ENCODE measurements at places on chromosomes 13 and 19. TPM values are rescaled to one million over a fixed set of nuclear protein-coding genes. Genes with fewer than 3 reads are reported as not detected.

Gene ZNF442
- 2.4 TPM for total RNA-seq

Gene KLK15
- total RNA-seq = not detected

Gene CDK8
- 15.4 TPM for total RNA-seq

Gene SERTAD1
- 8.8 TPM for total RNA-seq

Gene VSTM1
- not detected for total RNA-seq

Gene TSHZ3
- 2.0 TPM for total RNA-seq

Gene CD209
- not detected for total RNA-seq

Gene KANK3
- 0.36 TPM for total RNA-seq

Gene PSG6
- not detected for total RNA-seq

GRCh38 chr13:71338070-71338469 is 528.9 kb downstream of the DACH1 start:
- no peak for DNase-seq

GRCh38 chr13:72290962-72291681 is 424.1 kb upstream of the DACH1 start:
- no peak for DNase-seq

DNA sequence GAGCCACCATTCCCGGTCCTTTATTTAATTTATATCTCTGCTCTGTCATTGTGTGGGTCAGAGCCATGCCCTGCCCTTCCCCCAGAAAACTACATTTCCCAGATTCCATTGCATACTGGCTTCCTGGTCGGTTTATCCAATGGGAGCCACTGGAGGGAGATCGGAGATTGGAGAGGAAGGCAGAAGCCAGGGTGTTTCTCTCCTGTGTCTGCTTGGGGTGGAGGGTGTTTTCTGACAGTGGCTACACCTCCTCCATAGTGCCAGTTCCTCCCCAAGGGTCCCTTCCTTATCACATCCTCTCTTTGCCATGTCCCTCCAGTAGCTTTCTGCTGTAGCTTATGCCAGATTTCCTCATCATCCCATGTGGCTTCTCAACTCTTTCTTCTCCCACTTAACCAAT is 19.0 kb downstream of the OLFM2 start:
- DNase-seq = no peak

DNA sequence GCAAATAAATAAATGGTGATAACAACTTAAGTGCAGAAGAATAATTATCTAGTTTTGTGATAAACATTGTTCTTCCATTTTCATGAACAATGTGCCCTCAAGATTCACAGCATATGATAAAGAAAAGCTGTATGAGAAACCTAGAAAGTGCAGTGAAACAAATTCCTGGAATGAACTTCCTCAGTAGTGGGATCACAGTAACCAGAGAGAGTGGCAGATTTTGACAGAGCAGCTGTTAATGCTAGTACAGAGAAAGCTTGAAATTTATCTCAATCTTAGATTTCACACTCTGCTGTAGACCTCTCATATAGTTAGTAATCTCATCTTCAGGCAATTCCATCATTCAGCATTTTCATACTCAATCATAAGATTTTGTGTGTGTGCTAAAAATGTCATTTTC is 664.9 kb downstream of the PCDH9 start:
- no peak for DNase-seq

DNA sequence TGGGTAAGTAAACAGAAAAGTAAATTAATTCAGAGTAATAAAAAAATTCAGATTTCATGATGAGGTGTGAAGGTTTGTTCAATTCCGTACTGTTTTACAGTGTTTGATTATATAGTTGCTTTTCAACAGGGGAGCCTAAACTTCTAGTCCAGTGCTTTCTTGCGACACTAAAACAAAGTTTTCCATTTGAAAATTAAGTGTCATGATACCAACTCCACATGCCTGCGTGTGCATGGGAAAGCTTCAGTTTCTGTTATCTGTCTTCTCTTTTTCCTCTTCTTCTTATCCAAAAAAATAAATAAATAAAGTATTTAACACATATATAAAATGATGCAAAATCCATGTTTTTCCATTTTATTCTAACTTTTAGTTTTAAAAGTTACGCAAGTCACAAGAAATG is 165.3 kb downstream of the DACH1 start:
- no peak for DNase-seq

DNA sequence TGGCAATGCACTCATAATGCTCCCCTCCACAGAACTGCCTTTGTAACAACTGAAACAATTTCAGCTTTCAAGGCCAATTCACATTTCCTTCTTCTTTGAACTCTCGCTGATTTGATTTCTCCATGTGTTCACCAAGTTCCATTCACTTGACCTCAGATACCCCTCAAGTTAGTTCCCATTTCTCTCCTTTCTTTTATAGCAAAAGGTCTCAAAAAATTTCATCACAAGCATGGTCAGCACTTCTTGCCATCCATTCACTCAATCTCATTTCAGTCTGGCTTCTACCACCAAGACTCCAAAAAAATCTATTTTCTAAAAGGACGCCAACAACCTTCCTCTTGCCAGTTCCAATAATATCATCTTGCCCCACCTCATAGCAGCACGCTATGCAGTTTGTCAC is 135.7 kb downstream of the DIAPH3 start:
- no peak for DNase-seq

DNA sequence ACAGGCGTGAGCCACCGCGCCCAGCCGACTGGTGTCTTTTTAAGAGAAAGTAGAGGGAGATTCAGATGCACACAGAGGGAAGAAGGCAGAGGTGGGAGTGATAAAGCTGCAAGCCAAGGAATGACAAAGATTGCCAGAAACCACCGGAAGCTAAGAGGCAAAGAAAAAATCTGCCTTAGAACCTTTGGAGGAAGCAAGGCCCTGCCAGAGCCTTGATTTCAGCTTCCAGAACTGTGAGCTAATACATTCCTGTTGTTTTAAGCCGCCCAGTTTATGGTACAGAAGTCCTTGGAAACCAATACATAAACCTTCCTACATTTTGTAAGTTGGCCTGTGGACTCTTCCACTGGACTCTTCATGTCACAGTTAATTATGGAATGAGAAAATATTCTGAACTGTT is 71.7 kb upstream of the SOX21 start:
- no peak for DNase-seq

DNA sequence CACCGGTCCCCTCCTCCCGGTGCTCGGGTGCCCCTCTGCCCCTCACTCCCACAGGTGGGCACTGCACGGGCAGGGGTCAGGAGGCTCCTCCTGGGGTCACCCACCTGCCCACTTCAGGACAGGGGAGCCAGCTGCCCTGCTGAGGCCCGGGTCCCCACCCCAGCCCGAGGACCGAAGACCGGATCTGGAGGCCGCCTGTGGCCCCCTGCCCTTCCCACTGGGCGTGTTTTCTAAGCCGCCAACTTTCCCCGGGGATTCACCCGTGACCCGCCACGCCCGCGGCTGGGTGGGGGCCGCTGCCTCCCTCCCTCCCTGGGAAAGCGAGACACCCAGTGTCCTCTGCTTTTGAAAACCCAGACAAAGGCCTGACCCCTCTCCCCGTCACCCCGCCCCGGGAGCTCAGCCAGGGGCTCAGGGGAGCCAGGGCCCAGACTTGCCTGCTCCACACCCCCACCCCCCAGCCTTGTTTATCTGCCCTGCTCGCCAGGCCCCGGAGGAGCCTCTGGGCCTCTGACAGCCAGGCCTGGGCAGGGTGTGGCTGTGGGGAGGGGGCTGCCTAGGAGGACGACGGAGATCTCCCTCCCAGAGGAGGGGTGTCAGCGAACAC is 1.3 kb downstream of the PALM start:
- no peak for DNase-seq

DNA sequence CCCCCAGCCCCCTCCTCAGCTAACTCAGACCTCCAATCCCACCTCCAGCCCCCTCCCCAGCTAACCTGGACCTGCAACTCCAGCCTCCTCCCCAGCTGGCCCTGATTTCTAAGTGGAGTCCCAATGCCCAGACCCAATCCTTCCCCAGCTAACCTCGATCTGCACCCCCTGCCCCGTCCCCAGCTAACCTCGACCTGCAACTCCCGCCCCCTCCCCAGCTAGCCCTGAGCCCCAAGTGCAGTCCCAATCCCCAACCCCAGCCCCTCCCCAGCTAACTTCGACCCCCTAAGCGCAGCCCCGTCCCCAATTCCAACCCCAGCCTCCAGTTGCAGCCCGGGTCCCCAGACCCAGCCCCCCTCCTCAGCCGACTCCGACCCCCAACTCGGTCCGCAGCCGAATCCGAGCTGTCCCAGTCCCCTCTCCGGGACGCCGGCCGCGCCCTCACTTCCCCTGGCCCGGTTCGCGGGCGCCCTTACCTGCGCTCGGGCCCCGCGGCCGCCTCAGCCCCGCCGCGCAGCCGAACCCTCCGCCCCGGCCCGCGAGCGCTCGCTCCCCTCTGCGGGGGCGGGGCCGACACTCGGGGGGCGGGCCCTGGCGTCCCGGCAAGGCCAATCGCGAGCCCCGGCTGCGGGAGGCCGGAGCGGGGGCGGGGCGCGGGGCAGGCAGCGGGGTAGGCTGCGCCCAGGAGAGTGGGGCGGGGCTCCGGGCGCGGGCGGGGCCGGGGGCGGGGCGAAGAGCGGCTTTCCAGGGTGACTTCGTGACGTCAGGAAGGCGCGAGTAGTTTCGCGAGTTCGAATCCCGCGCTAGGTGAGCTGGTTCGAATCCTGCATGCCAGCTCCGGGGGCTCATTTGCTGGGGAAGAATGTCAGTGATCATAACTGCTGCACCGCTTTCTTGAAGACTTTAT is at the start of gene GNG7:
TSS of gene GNG7 (minus strand) at position 525 of the 907 bp plus-strand sequence. CDS start 182,006 bp downstream, outside the sequence.
- DNase-seq = peak; percentile 96

DNA sequence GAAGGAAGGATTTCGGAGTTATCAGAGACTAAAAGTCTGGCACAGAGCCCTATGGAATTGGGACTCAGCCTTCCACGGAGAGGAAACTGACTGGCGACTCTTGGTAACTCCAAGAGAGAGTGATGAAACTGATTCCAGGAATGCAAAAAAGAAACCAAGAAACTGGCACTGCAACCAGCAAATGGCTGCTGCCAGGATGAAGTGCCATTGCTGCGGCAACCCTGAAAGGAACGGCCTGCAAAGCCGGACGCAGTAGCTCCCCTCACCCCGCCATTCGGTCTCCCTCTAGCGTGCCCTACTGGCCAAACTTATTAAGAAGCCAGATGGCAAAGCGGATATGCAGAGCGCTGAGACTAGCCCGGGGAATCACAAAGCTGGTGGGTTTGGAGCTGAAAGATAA is 236.0 kb downstream of the PCDH9 start:
- DNase-seq = peak; percentile 35

DNA sequence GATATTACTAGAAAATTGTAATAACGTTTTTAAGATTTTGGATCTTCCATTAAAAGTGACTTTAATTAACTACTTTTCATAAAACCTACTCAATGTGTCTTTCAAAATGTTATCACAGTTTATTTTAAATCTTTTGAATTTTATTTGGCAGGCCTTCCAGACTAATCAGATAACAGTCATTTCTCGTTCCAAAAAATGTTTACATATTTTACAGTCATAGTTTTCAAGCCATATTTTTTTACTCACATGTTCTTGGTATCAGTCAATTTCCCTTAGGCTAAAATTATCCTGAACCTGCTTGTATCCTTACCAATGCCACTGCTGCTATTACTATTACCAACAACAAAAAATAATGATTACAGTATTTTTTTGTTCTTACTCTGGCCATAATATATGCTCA is 1783.5 kb downstream of the SLITRK5 start:
- DNase-seq = no peak

- no peak for DNase-seq
These were observed 20.7 kb upstream of the ZNF507 start for GRCh38 chr19:32324631-32325285.

DNA sequence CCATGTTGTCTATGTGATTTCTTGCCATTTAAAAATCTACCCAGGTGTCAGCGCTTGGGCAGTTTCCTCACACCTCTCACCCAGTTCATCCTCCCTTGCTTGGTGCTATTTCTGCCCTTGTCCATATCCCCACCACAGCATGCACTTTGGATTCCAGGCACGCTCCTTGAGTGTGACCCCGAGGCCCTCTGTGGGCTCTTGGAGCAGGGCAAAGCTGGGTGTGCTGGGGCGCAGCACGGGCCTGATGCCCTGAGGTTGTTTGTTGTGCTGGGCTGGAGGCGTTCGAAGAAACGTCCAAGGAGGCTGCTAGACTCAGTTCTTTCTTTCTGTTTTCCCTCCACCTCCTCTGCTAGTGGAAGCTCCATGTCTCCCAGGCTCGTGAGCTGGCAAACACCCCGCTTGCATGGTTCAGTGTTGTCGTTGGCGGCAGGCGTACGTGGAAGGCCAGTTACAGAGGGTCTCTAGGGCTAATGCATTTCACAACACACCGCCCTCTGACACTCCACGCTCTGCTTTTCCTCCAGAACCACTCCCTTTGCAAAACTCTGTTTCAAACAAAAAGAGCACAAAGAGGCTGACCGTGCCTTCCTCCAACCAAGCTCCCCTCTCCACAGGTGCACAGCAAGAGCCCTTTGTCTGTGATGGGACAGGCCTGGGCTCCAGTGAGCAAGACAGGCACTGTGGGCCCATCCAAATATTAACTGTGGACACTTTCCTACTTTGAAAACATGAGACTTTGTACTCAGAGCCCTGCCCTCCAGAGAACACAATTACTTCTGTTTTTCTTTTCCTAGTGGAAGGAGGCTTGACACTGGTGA is 117.7 kb upstream of the GJB6 start:
- DNase-seq = no peak

GRCh38 chr19:45752639-45753038 is 16.4 kb downstream of the SIX5 start:
- DNase-seq = no peak

DNA sequence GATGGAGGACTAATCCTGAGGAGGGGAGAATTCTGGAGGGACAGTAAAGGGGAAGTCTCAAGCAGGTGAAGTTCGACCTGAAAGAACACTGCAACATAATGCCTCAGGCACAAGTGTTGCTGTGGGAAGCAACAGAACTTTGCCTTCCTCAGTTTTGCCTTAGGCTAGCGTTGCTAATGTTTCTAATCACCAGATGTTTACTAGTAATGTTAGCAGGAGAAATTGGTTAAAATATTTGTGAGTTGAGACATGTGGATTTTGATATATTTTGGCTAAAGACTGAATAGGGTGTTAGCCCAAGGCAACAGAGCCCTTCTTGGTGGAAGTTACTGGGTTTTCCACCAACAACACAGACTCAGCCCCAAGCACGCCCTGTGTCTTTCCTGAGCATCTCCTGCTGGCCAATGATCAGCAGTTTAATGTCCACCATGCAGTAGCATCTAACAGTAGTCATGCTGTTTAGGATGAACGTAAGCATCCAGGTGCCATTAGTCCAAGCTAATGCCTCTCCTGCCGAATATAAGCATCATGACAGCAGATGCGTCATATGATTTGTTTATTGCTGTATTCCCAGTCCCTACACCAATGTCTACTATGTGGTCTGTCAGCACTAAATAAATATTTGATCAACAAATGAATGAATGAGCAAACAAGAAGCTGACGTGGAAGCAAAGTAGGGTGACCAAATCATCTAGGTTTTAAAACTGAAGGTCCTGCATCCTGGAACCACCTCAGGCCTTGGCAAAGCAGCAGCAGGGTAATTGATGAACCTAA is 511.9 kb upstream of the HTR2A start:
- DNase-seq = no peak

DNA sequence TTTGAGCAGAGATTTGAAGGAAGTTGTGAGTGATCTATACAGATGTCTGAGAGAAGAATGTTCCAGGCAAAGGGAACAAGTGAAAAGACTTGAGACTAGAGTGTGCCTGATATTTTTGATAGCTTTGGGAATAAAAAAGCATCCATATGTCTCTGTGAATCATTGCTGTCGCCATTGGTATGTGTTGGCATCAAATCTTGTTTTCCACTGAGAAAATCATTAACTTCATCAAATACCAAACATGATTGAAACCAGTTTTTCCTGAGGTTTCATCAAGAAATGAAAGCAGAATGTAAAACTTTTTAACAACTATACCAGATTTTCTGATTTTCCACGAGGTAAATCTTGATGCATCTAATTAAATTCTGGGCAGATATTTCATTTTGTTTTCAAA is 862.6 kb downstream of the DIAPH3 start:
- DNase-seq = no peak

- DNase-seq = no peak
These were observed 9.5 kb downstream of the IL17D start for GRCh38 chr13:20713014-20713376.
